ENCODE measurements at places on chromosomes 11 and 22. TPM values are rescaled to one million over a fixed set of nuclear protein-coding genes. Genes with fewer than 3 reads are reported as not detected.

GRCh38 chr22:50326225-50326955 is 422 bp downstream of the DENND6B start:
- peak; percentile 55 for DNase-seq

GRCh38 chr22:42817556-42817955 is 39.5 kb downstream of the ARFGAP3 start:
- DNase-seq, result no peak

DNA sequence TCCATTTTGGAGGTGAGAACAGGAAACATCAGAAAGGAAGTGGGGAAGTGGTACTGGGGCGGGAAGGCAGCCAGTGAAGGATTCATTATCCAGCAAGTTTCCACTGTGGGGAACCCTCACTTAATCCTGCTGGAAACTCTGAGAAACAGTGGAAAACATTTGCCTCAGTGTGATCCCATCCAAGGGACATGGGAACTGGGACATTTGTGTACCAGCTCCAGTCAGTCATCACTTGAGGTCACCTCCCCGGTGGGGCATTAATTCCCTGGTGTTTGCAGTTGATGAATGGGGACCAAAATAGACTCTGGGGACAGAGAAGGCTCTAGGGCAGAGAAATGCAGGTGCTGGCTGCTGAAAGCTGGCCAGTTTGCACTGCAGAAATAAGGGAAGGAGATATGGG is 599.9 kb downstream of the BUD13 start:
- DNase-seq, result no peak

CDHR5 gene
- not detected for polyA plus RNA-seq

OR10V1 gene
- not detected for polyA plus RNA-seq

- DNase-seq, result no peak
These were observed 112.1 kb upstream of the ANO1 start for GRCh38 chr11:69965821-69966582.

GRCh38 chr11:57978686-57979531 is 44.8 kb upstream of the OR9Q1 start:
- no peak for DNase-seq

NELL1 gene
- polyA plus RNA-seq, result 0.02 TPM

DNA sequence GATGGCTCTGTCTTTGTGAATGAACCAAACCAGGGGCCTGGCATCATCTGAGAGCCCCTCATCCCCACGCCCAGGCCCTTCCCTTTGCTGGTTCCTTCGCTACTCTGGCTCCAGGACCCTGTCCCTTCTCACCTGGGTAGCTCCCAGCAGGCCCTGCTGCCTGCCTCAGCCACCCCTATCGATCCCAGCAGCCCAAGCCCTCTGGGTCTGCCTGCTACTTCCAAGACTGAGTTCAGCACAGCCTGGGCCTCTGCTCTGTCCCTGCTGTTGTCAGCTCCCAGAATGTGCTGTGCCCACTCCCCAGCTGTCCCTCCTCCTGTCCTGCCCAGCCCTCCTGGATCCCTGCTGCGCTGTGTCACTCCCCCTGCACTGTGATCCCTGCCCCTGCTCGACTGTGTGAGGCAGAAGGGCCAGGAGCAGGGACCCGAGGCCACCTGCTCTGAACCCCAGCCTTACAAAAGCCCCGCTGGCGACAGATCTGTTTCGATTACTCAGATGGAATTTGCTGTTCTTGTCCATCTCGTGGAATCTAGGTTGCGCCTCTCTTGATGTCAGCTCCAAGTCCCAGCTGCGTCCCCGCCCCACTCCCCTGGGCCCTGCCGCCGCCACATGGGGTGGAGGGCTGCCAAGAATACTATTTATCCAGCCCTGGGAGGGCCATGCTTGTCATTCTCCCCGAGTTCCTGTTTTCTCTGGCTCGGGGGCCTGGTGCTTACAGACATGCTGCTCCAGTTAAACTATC is 13.0 kb downstream of the MRPL21 start:
- peak; percentile 97 for DNase-seq

DNA sequence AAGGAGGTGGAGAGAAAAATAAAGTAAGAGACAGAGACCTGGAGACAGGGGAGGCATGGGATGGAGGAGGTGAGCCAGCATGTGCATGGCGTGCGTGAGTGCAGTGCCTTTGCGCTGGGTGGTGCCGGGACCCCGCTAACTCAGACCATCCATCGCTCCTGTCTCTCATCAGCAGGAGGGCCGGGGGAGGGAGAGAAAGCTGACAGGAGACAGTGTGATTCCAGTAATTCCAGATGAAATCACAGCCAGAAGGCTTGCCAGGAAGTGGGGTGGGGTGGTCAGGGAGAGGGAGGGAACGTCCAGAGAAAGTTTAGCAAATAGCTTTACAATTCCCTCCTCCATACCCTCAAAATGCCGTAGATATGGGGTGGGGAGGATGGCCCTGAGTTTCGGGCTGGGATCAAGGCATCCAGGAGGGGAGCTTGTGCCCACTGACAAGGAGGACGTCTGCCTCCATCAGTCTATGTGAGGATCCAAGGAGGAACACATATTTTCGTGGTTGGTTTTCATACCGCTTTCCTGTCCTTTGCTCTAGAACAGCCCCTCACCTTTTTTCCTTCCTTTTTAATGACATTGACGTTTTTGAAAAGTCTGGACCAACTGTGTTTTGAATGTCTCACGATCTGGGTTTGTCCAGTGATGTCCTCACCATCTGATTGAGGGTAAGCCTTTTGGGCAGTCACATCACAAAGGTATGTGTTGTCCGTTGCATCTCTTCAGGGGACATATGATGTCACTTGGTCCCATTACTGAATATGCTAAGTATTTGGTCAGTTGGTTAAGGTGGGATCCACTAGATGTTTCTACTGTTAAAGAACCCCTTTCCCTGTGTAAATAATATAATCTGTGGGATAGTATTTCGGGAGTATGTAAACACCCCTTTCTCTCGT is 567.3 kb downstream of the MIAT start:
- DNase-seq, result peak; percentile 75

ZFP91 gene
- polyA plus RNA-seq, result 12.2 TPM

DNA sequence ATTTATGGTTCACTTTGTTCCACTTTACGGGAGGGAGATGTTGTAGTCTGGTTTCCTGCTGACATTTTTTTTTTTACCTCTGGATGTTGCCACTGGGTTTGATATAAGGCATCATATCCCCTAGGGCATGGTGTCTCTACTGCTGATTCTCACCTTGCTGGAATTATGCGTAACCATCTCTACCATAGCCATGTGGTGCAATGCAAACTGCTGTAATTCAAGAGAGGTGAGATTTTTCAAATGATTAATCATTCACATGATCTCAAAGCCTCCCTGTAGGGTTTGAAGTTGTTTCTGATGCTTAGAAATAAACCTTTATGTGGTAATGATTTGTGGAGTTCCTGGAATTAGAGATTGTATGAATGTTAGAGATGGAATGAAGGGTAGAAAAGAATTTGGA is 13.0 kb downstream of the MS4A3 start:
- DNase-seq, result no peak

DNA sequence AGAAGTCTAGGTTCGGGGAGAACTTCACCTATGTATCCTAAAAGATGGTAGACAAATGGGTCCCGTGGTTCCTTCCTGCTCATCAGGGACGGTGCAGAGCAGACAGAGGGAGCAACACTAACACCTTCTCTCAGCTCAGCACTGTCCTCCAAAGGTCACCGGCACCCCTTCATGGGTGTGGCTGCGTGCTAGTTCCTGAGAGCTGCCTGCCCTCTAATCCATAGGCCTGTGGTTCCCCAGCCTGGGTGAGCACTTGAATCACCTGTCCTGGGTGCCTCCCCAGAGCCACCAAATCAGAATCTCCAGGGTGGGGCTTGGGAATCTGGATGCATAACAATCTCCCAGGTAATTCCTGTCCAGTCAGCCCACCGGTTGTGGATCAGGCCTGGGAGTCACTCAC is 113.9 kb upstream of the TMEM45B start:
- no peak for DNase-seq

DNA sequence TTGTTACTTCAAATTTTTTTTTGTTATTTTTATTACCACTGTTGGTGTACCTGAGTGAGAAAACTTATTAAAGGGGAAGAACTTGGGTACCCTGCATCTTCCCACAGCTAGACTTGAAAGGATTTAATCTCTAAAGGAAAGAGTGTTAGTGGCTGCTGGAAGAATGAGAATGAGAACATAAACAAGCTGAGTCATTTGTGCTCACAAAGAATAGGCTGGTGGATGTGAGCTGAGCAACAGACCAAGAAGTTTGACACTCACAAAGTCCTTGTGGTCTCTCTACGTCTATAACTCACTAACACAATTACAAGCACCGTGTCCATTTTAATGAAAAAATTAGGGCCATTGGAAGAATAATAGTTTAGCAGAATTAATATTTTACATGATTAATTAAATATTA is 217.6 kb upstream of the ANO5 start:
- no peak for DNase-seq

TUB gene
- 11.3 TPM for polyA plus RNA-seq

- DNase-seq, result no peak
These were observed 8.6 kb upstream of the CD82 start for GRCh38 chr11:44556735-44557409.

MMP8 gene
- not detected for polyA plus RNA-seq

- no peak for DNase-seq
These were observed 311.0 kb downstream of the BUD13 start for GRCh38 chr11:116461789-116462188.

NECTIN1 gene
- 9.1 TPM for polyA plus RNA-seq

CHEK2 gene
- 20.7 TPM for polyA plus RNA-seq

DNA sequence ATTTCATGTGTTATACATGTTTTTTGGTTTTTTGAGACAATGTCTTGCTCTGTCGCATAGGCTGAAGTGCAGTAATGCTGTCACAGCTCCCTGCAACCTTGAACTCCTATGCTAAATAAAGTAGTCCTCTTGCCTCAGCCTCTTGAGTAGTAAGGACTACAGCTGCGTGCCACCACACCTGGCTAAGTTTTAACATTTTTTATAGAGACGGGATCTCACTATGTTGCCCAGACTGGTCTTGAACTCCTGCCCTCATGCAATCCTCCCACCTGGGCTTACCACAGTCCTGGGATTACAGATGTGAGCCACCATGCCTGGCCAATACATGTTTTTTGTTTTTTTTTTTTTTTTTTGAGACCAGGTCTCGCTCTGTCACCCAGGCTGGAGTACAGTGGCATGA is 33.9 kb downstream of the SWAP70 start:
- DNase-seq, result no peak

ADAMTS8 gene
- polyA plus RNA-seq, result not detected

VSIG10L2 gene
- 0.02 TPM for polyA plus RNA-seq

GDPD4 gene
- polyA plus RNA-seq, result not detected

DNA sequence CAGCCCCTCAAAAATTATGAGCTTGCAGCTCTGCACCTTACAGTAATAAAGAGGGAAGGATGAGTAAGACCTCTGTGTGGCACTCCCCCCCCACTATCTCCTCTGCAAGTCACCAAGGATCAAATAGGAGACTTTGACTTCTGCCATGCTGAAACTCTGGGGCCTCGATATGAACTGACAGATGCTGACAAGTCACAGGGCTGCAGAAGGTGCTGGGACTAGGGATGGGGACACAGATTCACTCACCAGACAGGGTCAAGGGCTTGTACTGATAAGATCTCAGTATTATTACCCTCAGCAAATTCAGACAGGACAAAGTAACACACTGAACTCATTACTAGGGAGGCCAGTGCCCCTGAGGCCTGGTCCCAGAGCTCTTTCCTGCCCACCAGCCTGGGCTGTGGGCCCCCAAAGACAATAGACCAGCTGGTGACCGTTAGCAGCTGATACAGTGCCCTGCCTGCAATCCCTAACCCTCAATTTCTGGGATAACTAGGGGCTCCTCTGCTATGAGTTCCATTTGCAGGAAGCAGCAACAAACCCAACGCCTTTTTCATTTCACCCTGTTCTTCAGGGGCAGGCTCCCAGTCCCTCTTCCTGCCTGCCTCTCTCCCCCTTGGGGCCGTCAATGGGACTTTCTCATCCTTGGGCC is 20.1 kb downstream of the TMPRSS13 start:
- DNase-seq, result peak; percentile 83

GRCh38 chr11:77669848-77670511 is 32.4 kb upstream of the CLNS1A start:
- DNase-seq, result no peak

DNA sequence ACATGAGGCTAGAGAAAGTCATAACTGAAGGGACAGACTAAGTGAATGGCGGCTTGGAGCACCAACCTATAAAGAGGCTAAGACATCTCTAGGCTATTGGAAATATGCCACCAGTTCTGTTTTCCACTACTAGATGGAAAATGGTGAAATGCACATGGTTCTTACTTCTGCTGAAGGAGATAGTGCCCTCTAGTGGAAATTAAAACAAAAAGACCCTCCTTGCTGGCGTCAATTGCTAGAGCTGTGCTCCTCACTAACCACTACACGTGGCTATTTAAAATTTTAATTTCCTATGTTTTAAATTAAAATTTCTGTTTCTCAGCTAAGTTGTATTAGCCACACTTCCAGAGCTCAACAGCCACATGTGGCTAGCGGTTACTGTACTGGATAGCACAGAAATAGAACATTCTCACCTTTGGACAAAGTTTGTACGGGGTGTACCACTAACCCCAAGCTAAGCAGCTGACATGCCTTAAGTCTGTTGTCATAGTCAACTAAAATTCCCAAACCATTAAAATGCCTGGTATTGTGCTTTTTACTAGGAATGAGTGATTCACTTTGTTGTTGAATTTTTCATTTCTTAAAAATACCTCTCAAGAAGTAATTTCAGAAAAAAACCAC is 34.1 kb upstream of the CALCA start:
- peak; percentile 3 for DNase-seq
